Activated naive CD8-positive, alpha-beta T cell treated with anti-CD3 and anti-CD28 coated beads, Interleukin-2, amount 10 ng/mL, durations not matched to agents 7 days and 5 days (primary cell): ENCODE measurements at places on chromosomes 2 and 18. TPM values are rescaled to one million over a fixed set of nuclear protein-coding genes. Genes with fewer than 3 reads are reported as not detected.

ARHGAP15 gene
- total RNA-seq: 141 TPM

DNA sequence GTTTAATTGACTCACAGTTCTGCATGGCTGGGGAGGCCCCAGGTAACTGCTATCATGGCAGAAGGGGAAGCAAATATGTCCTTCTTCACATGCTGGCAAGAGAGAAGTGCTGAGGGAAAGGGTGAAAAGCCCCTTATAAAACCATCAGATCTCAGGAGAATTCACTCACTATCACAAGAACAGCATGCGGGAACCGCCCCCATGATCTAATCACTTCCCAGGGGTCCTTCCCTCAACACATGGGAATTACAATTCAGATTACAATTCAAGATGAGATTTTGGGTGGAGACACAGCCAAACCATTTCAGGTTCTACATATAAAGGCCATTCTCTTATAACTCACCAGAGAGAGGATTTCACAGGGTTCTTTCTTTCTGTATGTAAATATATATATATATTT is 62.9 kb downstream of the VRK2 start:
- no peak for DNase-seq

COL4A3 gene
- total RNA-seq: not detected

GRCh38 chr2:189446780-189447179 is 5.5 kb downstream of the WDR75 start:
- DNase-seq: no peak

TP53I3 gene
- total RNA-seq: 3.7 TPM

- no peak for DNase-seq
Measured at GRCh38 chr2:108182489-108182888, 57.3 kb upstream of the SULT1C3 start.

KHK gene
- 13.1 TPM for total RNA-seq

- DNase-seq: no peak
Measured at GRCh38 chr2:32284321-32284720, 6.6 kb downstream of the YIPF4 start.
